ENCODE measurements at places on chromosomes 4 and X.
A peak's percentile ranks its signal among the peaks of the same experiment; 100 is the strongest.

DNA sequence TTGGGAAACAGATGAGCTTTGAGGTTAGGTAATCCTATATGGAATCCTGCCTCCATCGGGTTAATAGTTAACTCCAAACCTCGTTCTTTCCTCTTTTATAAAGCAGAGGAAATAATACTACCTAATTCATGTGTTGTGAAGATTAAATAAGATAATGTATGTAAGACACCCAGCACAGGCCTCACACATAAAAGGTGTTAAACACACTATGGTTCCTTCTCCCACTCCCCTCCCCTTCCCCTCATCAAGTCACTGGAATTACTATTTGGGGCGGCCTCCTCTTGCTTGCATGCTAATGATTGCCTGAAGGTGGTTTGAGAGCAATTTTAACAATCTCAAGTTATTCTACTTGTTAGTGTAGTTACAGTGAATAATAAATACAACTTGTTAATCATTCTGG lies 404.4 kb upstream of the RASGEF1B start:
- no peak for DNase-seq

DNA sequence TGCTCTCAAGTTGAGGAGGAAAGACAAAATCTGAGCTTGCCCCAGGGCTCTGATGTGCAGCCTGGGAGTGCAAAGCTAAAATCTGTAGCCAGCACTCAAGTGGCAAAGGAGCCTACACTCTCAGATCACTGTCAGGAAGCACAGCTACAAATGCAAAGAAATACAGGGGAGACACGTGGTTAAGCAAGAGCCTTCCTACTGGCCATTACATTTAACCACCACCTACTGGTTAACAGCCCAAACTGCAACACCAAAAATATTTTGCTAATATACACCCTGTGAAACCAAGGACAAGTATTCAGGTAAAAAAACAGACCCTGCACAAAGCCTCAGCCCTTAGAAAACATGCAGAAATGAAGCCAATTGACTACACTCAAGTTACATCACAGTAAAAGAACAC lies 170.4 kb upstream of the FGF16 start:
- no peak for DNase-seq

DNA sequence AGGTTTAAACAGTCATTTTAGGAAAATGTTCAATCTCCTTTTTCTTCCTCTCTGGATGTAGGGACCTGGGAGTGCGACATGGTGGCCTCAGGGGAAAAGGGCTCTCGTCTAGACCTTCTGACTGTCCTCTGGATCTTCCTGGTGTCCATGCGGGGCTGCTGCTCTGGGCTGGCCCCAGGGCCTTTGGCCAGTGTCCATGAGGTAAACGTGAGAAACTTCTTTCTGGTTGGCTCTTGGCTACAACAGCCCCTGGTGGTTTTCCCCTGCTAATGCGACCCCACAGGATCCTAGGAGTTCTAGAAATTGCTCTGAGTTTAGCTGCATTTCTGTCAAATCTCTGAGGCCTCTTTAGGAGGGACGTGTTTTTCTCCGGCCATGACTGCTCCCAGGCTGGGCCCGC lies 85.7 kb downstream of the MFAP3L start:
- DNase-seq = no peak

DNA sequence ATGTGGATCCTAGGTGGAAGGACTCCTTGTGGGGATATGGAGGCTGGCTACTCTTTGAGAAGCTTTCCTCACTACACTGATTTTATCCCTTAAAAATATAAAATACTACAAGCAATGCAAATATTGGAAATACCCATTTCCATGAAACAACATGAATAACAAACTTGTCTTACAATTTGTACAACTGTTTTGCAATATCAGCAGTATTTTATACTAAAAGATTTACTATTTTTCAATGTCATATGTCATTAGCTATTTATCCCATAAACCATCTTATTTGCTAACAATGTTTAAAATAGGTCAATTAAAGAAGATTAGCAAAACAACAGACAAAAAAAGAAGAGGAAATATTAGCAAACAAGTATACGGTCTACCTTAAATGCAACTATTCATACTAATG lies 1674.1 kb downstream of the PCDH7 start:
- no peak for DNase-seq

- DNase-seq = no peak
These were observed 339 bp downstream of the TBC1D9 start for GRCh38 chr4:140755774-140756318.

DNA sequence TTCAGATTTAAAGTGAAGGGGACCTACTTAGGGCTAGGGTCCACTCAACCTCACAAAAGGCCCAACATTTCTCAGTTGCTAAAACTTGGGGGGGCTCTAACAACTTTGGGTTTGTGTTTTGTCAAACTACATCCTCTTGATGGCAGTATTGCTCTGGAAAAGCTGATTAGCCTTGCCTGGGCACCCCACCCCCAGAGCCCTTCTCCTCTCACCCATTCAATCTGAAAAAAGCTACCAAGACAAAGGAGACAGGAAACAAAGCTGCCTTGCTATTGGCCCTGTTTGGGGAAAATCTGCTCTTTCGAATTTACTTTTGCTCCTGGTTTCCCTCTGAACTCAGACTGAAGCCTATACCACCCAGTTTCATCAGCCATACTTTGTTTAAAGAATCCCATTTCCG lies 195.2 kb upstream of the STK26 start:
- DNase-seq = no peak

DNA sequence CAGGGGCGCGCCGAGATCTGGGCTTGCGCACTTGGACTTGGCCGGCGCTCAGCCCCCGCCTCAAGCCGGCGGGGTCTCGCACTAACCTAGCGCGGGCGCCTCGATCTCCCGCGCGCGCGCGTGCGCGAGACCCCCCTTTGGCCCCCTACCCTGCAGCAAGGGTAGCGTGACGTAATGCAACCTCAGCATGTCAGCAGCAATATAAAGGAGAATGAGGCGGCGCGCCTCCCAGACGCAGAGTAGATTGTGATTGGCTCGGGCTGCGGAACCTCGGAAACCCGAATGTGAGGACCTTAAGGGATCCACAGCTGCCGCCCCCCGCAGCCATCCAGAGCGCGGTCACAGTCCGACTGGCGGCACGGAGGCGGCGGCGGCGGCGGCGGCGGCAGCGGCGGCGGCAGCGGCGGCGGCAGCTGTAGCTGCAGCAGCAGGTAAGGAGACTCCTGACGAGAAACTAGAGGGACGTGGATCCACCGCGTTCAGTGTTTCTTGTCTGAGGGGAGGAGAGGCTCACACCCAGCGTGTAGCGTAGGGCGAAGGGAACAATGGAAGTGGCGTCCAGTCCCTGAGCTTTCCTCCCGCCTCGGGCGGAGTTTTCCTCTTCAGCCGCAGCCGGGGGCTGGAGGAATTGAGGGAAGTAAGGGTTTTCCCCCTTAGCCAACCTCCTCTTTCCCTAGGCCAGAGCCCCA lies at the start of the genes SATL1 and ZNF711:
Gene SATL1, minus strand, starts transcription at position 19 of the 689 bp plus-strand sequence. CDS start 134,811 bp downstream, outside the sequence.
Gene ZNF711, plus strand, starts transcription at position 231 of the 689 bp plus-strand sequence. CDS start 3,582 bp downstream, outside the sequence.
- DNase-seq = no peak

DNA sequence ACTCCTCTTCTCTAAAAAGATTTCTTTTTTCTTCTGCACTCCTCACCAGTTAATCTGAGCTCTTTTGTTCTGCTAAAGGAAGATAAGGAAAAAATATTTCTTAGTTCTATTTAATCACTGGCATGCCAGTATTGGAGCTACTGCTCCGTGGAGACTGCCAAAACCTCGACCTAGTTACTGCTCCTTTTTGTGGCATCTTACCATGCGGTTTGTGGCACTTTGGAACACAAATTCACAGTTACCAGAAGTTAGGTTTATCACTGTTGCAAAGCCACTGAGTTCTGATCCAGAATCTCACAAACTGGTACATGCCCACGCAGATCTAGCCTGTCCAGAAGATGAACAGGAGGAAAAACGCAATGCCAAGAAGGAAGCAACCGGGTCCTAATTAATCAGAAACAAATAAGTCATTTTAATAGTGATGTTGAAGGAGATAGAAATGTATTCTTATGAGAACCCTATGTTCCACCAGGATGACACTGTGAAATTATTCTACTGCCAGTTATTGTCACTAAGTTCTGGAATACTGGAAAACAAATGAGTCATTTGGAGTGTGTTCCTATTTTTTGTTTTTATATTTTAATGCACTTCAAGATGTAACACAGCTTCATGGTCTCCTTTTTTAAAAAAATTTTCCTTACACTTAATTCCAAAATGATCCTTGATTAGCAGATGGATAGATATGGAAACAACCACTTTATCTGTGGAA lies 106.7 kb upstream of the GK2 start:
- DNase-seq = no peak

- no peak for DNase-seq
These were observed 119.1 kb upstream of the CPEB2 start for GRCh38 chr4:14883166-14883565.

DNA sequence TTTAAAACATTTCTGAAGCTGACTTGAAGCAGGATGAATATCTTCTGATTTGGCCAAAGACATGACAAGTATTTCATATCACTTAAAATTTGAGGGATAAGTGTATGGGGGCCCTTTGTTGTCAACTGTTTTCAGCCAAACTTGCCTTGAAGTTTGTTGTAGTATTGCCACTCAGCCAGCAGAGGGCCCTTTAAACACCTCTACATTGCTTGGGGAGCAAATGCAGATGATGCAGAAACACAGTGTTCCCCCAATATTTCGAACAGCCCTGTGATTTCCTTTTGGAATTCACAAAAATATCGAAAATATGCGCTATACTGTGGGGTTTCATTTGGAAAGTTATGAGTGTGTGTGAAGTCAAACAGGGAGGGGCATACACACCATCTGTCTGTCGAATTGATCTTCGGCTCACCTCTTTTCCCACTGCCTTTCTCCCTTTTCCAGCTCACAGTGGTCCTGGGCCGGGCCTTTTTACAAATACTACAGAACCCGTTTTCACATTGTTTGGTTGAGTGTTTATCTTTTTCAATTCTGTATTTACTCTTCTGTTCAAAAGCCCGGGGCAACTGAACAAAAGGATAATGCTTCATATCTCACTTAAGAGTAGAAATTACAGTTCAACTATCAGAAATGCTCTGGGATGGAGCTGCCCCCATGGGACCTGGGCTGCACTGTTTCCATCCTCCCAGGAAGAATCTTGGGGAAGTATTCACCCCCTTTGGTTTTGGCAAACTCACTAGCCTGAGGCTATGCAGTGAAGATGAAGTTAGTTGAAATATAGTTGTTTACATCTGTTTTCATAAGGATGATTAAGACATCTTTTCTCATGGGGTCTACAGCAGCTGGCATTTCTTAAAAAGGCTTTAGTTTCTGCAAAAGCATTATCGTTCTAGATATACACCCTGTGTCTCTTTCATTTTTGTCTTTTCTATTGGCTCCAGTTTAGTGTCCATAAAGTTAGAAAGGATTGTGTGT lies 137.6 kb downstream of the EGF start:
- peak; percentile 22 for DNase-seq

DNA sequence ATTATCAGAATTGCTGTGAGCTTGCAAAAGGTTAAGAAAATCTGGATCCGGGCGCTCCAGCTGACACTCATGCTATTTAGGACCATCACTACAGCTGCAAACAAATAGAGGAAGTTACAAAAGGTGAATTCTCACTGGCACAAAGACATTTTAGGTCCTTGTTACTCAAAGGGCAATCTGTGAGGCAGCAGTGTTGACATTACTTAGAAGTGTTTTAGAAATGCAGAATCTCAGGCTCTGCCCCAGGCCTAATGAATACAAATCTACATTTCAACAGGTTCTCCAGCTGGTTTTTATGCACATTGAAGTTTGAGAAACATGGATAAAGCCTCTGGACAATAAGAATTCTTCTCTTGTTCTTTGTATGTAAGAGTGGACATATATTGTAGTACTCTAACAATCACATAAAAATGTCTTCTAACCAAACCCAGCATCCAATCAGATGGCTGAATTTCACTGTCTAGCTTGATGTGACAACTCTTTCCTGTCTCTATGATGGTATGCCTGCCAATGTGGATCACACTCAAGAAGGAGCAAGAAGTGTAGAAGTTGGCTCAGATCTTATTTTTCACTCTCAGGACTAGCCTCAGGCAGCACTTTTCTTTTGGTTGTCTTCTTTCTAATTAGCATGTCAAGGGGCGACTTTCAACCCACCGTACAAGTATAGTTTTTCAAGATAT lies 18.8 kb downstream of the SLC7A11 start:
- no peak for DNase-seq

- DNase-seq = no peak
These were observed 34.2 kb downstream of the RAI2 start for GRCh38 chrX:17826609-17827496.

- DNase-seq = no peak
These were observed 39.8 kb downstream of the AWAT2 start for GRCh38 chrX:70009970-70010369.

GRCh38 chr4:66872661-66873060 lies 672.6 kb downstream of the CENPC start:
- DNase-seq = no peak

- no peak for DNase-seq
These were observed 131.9 kb downstream of the ANXA5 start for GRCh38 chr4:121564840-121565375.

DNA sequence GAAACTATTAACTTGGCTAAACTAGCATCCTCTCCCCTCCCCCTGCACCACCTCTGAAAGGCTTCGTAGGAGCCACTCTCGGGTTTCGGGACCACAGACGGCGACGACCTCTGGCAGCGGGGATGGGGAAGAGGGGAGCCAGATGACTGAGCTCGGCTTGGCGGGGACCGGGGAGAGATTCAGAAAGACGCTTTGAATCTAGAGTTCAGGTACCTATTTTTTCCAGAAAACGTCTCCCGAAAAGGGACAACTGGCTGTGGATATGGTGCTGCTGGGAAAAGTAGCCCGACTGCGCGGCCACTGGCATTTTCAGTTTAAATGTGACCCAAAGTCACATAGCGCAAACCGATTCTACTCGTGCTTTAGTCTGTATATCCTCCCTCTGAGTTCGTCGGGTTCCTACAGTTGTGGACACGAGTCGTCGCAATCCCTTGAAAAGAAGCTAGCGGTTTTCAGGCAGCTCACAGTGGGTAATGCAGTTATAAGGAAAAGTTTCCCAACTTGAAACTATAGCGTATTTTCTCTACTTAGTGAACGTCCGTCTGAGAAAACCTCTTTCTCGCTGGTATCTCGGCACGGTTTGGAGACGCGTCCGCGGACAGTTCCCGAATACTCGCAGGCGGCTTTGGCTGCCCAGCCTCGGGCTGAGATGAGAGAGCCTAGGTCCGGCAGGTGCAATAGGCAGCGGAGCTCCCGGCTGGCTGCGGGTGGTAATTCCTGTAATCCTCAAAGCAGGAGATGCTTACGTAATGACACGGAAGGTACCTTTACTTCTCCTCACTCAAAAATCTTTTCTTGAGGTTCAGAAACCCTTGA lies 1.3 kb downstream of the PARM1 start:
- DNase-seq = no peak

Measured in stimulated activated CD8-positive, alpha-beta memory T cell treated with anti-CD3 and anti-CD28 coated beads, Interleukin-4, amount 100 ng/mL, for 24 hours (primary cell).